ENCODE measurements at places on chromosomes 12 and 14.

GRCh38 chr14:74611650-74612349 is at the start of gene LTBP2:
LTBP2 (minus strand) TSS chr14:74612237; CDS start chr14:74611944, 293 bp downstream.
- no peak for DNase-seq

DNA sequence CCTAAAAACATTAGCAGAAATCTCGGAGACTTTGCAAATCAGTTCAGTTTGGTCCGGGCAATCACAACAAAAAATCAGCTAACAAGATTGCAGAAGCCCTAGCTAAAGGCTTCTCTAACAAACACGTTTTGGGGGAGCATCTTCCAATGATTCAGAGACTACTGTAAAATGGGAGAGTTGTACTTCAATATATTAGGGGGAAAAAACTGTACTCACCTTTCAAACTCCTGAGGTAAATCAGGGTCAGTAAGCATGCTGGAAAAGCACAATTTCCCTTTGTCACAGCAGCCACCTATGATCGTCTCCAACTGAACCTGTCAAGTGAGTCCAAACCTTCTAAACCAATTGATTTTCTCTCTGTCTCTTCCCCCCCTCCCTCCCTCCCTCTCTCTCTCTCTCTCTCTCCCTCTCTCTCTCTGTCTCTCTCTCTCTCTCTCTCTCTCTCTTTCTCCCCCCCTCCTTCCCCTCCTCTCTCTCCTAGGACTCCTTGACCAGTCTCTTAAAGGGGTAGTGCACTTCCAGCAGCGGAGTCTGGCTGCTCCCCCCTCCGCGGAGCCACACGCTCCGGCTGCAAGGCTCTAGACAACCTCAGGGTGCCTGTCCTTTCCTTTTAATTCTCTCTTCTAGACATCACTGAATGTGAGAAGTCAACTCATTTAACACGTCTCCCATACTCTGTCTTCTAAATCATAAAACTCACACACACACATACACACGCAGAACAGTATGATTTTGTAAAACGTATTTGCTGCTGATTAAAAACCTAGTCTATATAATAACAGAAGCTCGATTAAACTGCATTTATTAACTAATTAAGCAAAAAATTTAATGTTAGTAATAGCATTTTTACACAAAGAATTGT is at the start of gene SOX5:
SOX5 (minus strand) TSS at position 323 of the 862 bp plus-strand sequence; CDS start at position 254, 69 bp downstream.
- no peak for DNase-seq

DNA sequence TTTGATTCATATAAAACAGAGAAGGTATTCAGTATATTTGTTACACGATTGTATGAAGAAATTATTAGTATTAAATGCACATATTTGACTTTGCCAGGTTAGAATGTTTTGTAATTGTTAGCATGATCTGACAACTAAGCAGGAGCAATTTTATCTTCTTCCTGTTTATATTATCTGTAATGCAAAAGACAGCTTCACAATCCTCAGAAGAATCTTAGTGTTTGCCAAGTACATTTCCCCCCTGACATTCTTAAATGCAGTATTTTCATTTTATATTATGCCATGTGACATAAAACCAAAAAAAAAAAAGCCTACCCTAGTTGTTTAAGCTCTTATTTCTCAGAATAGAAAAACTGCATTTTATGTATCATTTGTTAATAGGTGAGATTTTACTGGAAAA is 469.4 kb downstream of the FOXG1 start:
- no peak for DNase-seq

DNA sequence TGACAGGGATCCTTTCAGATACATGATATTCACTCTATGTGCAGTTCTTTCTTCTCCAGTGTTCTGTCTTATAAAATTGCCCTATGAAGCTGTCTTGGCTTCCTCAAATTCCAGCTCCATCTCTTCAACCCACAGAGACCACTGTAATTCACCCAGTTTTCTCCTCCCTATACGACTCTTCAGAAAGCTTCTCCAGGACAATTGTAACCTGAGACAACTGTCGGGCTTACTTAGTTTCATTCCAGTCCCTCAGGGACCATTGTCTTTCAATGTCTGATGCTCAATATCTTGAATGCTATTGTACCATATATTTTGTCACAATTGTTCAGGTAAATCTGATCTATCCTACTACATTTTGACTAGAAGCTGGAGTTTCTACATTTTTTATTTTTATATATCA is 345.3 kb downstream of the RPL10L start:
- DNase-seq = no peak

DNA sequence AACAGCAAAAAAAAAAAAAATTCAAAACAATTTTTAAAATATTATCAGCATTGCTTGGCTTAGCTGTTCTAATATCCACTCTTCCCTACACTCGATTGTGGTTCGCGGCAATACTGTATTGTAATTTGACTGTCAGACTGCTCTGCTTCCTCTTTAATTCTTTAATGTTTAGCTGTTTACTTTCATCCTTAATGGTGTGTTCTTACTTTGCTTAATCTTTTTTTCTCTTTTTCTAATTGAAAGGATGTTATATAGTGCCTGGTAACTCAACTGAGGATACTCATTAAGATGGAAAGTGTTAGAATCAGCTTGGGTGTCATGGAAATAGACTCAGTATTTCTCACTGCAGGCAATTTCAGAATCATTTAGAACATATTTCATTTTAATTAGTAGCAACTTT is 2.0 kb downstream of the ANO4 start:
- DNase-seq = no peak

- DNase-seq = no peak
Observed at GRCh38 chr14:22689199-22689598, 45.0 kb upstream of the OR6J1 start.

- DNase-seq = no peak
Observed at GRCh38 chr12:45966486-45966885, 23.9 kb downstream of the SCAF11 start.

GRCh38 chr12:1279050-1279449 is 288.0 kb downstream of the ERC1 start:
- DNase-seq = no peak

GRCh38 chr14:59870277-59871165 is at the start of gene RTN1:
RTN1 (minus strand) TSS chr14:59870776; CDS start chr14:59870630, 146 bp downstream.
- no peak for DNase-seq

GRCh38 chr12:13165617-13166041 is 30.9 kb upstream of the EMP1 start:
- peak; percentile 73 for DNase-seq

GRCh38 chr14:55094292-55095157 is 34.5 kb upstream of the LGALS3 start:
- no peak for DNase-seq

DNA sequence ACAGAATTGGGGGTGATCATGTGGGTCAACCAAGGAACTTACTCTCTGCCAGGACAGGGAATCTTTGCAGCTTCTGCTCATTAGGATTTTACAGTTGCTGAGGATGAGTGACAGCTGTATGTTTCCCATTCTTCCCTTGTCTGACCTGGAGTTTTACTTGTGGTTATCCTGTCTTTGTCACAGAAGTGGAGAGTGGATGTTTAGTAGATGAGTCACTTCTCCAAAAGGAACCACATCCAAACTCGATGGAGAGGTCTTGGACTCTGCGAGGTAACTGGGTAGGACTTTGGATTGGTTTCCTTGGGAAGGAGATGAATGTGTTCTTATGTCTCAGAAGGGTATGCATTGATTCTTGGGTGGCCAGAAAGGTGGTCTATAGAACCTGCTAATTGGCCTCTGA is 53.8 kb upstream of the USP44 start:
- no peak for DNase-seq

GRCh38 chr14:92383805-92384204 is 60.8 kb downstream of the SLC24A4 start:
- DNase-seq = no peak

DNA sequence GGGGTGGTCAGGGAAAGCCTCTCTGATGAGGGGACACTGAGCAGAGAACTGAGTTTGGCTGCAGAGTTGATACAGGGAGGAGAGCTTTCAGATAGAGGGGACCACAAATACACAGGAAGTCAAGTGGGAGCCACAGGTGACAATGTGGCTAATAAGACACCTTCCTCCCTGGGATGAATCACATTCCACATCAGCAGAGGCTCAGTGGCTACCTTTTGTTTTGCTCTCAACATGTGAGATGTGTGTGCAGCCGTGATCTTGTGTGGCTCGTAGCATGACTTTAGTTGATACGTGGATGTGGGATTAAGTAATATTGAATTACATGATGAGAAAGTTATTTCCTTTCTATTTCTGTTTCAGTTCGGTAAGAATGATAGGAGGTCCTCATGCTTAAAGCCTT is 7.5 kb downstream of the CRADD start:
- DNase-seq = no peak

DNA sequence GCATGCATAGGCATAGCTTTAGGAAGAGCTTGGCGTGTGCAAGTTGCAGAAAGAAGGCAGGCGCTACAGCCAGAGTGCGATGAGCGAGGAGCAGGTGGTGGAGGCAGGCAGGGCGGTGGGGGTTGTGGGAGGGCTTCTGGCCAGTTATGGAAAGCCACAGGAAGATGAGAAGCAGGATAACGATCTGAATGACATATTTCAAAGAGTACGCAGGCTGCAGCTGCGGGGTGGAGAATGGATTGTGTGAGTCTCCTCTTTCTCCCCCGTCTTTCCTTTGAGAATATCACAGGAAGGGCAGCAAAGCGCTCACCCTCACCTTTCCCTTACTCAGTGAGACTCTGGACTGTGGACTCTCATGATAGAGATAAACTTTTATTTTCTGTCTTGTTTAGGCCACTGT is 48.7 kb upstream of the PLXNC1 start:
- no peak for DNase-seq

GRCh38 chr14:24181371-24182077 is 7.1 kb downstream of the IPO4 start:
- DNase-seq = no peak

DNA sequence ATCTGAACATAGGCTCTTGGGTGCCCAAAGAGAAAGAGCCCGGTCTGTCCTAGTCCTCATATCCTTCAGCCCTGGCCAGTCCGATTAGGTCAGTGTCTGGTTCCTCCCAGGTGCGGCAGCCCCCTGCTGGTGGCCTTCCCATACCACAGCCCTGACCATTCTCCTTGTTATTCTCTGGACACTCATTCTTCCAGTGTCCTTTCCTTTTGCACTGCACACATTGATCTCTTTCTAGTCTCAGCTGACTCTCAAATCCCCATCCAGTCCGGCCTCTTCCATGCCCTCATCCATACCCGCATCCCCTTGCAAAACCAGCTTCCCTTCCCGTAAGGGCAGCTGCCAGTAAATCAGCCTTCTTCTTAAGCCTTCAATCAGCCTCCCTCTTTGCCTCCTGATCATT is 1316.3 kb downstream of the TMEM121 start:
- no peak for DNase-seq

DNA sequence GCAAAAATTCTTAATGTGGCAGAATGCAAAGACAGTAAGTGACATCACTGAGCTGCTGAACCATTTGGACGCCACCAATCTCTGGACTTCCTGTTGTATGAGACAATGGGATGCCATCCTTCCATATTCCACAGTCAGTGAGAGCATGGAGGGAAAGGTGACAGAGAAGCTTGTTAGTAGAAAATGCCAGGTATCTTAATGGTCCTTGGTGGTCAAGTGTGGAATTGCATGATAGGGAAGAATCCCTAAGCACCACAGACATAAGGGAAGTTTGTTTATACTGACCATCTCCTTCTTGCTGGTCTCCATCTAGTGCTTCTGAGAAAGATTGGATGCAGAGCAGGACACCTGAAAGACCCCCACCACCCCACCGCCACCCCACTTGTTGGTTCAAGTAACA is 1410.0 kb upstream of the TMEM132C start:
- DNase-seq = no peak

DNA sequence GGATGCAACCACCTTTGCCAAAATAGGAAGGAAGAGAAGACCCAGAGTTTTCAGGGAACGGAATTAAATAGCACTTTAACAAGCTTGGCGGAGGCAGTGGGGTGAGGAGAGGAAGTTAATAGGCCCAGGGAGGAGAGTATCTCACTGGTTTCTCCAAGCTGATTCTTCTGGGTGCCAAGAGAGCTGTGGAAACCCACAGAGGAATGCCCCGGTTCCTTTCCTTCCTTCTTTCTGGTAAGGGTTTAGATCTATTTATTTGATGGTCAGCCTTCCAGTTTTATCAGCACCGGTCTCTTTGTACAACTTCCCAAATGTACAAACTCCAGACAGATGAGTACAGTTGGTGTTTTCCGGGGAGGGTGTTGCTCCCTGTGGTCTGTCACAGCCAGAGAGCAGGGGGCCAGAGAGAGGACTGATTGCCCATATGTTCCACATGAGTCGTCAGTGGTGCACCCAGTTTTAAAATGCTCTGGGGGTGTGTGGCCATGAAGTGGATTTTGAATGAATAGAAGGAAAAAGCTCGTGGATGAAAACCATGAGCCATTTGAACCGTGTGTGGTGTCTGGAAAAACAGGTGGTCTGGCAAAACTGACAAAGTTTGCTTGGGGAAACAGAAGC is 26.6 kb downstream of the PRKCH start:
- DNase-seq = peak; percentile 51

DNA sequence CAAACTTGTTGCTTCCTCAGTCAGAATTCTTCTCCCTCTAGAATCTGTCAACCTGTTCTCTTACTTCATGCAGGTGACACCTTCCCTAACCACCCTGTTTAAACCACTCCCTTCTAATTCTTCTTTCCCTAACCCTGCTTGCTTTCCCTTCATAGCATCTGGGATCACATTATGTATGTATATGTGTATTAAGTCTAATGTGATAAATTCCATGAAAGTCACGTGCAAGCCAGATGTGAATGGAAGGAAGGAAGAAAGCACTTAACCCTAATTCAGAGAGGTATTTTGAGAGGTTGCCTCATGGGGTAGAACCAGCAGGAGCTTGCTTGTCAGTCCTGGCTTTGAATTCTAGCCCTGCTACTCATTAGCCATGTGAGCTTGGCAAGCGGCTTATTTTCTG is 340.0 kb downstream of the TRHDE start:
- DNase-seq = no peak

GRCh38 chr12:114826244-114826643 is 142.3 kb upstream of the TBX3 start:
- DNase-seq = no peak

GRCh38 chr12:106918746-106919145 is 37.0 kb upstream of the TMEM263 start:
- no peak for DNase-seq

DNA sequence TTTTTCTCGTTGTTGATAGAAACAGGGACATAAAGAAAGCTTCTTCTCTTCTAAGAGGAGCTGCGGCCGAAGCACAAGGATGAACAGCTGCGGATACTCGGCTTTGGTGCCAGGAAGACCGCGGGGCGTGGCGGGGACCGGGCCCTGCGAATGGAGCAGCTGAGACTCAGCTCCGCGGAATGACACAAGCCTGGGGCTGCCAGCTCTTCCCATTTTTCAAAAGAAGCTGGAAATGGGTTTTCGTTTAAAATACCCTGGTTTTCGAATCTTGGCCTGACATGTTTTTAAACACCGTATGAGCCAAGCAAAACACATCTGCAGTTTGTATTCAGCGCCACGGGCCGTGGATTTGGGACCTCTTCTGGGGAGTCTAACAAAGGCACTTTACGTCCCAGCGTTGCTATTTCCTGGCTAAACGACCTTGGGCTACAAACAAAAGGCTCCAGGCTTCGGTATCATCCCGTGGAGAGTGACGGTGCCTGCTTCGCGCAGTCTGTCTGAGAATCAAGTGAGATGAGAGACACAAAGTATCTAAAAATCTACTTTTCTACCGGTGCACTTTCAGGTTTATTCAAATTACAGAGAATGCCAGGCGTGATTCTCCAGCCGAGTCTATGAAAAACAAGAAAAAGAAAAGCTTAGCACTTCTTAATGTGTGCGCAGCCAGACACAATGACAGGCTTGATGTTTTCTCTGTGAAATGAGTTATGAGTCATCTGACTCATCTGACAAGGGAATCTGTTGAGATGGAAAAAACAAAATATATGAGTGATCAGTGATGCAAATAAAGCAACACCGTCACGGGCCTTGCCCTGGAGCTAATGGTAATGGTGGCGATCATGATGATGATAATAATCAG is 114.0 kb upstream of the TMEM132D start:
- DNase-seq = no peak

- no peak for DNase-seq
Observed at GRCh38 chr14:105317546-105317945, 3.0 kb downstream of the PACS2 start.
